Suprapubic skin (tissue), 4 donors: ENCODE measurements at places on chromosomes 3 and 15.

GRCh38 chr3:38984731-38985130, 67.0 kb downstream of the SCN11A start:
- no peak overlapping the region for H3K4me3 ChIP-seq
- H3K4me1 ChIP-seq: no peaks in the 10 kb centered on the region
- peaks cover 4% of the 10 kb centered on the region for H3K27me3 ChIP-seq
- H3K36me3 ChIP-seq: no peaks in the 10 kb centered on the region
- H3K27ac ChIP-seq: no peak overlapping the region
- DNase-seq: no peak

DNA sequence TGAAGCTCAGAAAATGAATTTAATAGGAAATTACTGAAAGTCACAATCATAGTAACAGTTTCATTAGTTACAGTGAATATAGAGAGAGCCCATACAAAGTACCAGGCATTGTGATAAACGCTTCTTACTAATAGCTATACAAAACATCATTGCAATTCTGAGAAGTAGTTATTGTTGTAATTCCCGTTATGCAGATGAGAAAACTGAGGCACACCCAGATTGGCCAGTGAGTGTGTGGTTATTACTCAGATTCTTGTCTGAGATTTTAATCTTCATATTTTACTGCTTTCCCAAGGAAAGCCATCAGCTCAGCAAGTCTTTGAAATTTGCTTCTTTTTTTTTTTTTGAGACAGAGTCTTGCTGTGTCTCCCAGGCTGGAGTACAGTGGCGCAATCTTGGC, 14.3 kb downstream of the FLNB start:
- DNase-seq: no peak
- no peaks in the 10 kb centered on the region for H3K27me3 ChIP-seq
- H3K4me3 ChIP-seq: no peak overlapping the region

DNA sequence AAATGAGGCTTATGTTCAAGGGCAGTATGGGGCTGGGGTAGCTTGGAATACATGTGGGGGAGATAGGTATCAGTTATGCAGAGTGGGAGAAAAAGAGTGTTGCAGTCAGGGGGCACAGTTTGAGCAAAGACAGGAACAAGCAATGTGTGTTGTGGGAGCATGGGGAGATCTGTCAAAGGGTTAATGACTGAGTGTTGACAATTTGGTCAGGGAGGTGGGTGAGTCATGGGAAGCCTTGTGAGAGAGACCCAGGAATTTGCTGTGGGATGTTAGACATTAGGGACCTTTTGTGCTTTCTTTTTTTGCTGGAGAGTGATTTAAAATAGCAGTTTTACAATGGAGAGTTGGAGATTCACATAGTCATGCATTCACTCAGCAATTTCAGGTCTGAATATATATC, 221.6 kb upstream of the NR2E3 start:
- H3K4me1 ChIP-seq: no peaks in the 10 kb centered on the region
- no peaks in the 10 kb centered on the region for H3K27me3 ChIP-seq
- H3K4me3 ChIP-seq: no peak overlapping the region

DNA sequence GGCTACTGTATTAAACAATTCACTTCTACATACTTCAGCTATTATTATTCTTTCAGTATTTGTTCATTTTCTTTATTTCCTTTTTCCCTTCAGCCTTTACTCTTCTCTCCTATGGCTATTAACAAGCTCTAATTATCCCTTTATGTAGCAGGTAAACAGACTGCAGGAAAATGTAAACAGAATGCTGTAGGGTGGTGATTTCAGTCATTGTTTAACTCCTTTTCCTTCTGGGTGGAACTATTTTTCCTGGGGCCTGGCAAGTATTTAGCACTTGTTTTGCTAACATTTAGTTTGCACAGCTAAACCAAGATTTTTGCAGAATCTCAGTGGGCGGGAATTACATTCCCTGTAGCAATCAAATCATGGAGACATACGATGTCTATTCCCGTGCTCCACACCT, 14.4 kb downstream of the RARB start:
- no peaks in the 10 kb centered on the region for H3K27me3 ChIP-seq
- no peak overlapping the region for H3K4me3 ChIP-seq
- no peak for DNase-seq

- H3K4me1 ChIP-seq: no peaks in the 10 kb centered on the region
- no peak for DNase-seq
- H3K27ac ChIP-seq: no peak overlapping the region
- H3K36me3 ChIP-seq: no peaks in the 10 kb centered on the region
- H3K4me3 ChIP-seq: no peak overlapping the region
These were observed 328.5 kb downstream of the RBMS3 start for GRCh38 chr3:29609328-29609811.
